ENCODE measurements at places on chromosomes 3 and 15.

- DNase-seq, result no peak
Observed at GRCh38 chr3:9255976-9256375, 6.5 kb upstream of the SRGAP3 start.

DNA sequence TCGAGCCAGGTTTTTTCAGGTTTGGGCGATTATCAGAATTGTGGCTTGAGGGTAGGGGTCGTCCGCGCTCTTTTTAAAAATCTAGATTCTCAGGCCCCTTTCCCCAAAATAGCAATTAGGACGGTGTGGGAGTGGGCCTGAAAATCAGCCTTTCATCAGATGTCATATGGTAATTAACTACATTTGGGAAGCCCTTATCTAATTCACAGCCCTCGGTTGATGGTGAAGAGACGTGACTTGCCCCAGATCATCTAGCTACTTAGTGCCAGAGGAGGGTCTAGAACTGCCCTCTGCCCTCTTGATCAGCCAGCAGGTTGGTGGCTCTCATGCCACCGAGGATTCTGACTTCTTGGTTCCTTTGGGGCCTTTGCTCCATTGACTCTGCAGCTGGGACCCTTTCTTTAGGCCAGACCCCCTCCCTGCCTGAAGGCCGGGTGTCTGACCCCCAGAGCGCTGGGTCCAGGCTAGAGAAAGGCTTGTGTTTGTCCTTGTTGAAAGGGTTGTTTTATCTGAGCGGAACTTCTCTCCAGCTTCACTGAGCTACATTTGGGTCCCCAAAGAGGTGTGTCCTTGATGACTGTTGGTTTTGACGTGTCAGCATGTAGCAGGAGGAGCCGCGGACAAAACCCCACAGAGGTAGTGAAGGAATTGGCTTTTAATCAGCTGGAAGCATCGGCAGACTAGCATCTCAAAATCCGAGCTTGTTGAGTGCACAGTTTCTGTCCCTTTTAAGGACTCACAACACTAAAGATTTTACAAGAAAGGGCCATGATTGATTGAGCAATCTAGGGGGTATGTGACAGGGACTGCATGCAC, 857 bp downstream of the AEN start:
- DNase-seq, result peak; percentile 52

DNA sequence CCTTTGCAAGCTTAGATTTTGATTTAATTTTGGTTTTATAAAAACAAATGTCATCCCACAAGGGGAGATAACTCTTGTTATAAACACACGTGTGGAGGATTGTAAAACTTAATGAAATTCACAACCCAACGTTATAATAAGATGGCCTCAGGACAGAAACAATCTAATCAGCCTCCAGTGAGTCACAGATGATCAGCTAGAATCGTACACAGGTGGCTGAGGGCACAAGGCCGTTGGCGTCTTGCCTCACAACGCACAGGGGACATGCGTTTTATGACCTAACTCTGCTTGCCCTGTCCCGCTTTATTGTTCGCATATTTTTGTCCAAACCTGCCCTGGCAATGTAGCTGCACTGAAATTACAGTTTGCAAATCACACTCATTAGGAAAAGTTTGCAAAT, 121.9 kb upstream of the PDZRN3 start:
- no peak for DNase-seq

DNA sequence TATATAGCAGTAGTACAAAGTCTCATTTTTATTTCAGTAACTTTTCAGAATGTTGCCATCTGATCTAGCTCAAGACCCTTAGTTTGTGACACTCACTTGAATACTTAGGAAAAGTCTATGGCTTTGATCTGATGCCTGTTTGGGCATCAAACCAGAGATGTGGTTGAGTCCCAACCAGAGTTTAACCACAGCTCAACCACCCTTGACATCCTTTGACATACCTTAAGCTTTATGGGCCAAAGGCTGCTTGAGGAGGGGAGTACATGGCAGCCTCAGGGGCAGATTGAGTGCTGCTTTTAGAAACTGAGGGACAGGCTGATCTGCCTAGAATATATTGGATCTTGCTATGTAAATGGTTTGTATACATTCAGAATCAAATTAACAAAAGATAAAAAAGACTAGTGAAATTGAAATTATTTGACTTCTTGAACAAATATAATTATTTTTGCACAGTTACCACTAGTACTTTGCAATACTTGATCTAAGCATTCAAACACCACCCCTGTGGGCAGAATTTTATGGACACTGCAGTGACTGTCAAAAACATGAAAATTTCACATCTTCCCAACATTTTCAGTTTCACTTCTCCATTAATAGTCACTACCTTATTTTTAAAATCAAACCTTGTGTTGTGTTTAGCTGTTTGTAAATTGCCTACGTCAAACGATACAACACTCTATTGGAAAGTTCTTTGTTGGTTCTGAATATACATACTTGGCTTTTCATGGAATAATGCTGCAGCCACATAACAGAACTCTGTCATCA, 199.8 kb downstream of the UBE2E2 start:
- no peak for DNase-seq

- no peak for DNase-seq
Observed at GRCh38 chr15:66390678-66391077, 4.0 kb downstream of the MAP2K1 start.

DNA sequence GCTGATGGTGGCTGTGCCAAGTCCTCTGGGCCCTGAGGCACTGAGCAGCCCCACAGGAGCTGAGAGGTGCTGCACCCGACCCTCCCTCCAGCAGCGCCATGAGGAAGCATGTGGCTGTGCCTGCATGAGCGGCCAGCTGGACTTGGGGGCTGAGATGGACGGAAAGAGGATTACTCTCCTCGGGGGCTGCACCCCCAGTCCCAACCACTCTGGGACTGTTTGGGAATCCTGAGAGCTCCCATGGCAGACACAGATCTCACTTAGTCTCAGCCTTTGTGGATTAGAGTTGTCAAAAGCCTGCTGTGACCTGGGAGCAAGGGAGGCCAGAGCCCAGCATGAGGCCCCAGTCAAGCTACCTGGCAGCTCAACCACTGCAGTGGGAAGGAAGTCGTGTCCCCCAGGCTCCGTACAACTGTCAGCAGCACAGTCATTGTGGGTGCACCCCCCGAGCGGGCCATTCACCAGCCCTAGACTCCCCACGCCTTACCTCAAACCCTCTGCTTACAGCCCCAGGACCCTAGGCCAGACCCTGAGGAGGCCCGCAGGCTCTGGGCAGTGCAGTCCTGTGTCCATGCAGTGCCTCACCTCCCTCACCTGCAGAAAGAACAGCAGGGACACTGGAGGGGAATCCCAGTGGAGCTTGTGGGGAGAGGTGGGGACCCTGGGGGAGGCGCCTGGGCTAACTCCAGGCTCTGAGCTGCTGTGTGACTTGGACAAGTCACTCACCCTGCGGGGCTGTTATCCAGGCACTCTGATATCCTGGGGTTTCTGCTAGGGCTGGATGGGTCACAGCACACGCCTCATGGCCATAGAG, 17.1 kb downstream of the PRR23E start:
- no peak for DNase-seq

- no peak for DNase-seq
Observed at GRCh38 chr3:35389907-35390306, 249.4 kb upstream of the ARPP21 start.

DNA sequence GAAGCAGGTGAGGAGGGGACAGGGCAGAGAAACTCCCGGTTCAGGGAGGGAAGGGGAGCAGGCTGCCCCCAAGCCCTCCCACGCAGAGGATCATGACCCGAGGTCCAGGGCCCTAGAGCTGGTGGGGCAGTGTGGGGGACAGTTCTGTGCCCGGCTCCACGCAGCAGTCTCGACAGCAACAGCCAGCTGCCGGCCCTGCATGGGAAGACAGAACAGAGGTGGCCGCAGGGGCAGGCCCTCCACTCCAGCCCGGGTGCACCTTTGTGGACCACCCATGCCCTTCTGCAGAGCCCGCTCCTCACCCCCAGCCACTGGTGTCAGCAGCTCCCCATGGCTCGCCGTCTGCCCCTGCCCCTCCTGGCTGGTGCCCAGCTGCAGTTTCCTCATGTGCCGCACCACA, 7.7 kb downstream of the OGG1 start:
- DNase-seq, result no peak

- DNase-seq, result no peak
Observed at GRCh38 chr15:43525131-43525530, 7.7 kb downstream of the MAP1A start.

- DNase-seq, result no peak
Observed at GRCh38 chr15:56991017-56991416, 72.6 kb downstream of the TCF12 start.

DNA sequence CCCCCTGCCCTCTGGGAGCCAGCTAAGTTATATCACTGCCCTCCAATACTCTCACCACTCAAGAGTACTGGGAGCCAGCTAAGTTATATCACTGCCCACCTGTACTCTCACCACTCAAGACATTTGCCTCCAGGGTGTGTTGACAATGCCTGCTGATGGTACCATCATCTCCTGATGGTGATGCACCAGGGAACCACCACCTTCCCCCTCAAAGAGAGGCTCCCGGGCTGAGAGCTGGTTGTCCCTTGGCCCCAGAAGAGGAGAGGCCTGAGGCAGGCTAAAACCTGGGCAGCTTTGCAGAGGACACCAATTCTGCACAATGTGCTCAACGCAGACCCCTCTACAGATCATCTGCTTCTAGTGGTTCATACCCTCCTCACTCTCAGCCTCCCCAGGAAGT, 7.5 kb upstream of the HAPLN3 start:
- no peak for DNase-seq

- no peak for DNase-seq
Observed at GRCh38 chr3:89300526-89300925, 193.1 kb downstream of the EPHA3 start.

DNA sequence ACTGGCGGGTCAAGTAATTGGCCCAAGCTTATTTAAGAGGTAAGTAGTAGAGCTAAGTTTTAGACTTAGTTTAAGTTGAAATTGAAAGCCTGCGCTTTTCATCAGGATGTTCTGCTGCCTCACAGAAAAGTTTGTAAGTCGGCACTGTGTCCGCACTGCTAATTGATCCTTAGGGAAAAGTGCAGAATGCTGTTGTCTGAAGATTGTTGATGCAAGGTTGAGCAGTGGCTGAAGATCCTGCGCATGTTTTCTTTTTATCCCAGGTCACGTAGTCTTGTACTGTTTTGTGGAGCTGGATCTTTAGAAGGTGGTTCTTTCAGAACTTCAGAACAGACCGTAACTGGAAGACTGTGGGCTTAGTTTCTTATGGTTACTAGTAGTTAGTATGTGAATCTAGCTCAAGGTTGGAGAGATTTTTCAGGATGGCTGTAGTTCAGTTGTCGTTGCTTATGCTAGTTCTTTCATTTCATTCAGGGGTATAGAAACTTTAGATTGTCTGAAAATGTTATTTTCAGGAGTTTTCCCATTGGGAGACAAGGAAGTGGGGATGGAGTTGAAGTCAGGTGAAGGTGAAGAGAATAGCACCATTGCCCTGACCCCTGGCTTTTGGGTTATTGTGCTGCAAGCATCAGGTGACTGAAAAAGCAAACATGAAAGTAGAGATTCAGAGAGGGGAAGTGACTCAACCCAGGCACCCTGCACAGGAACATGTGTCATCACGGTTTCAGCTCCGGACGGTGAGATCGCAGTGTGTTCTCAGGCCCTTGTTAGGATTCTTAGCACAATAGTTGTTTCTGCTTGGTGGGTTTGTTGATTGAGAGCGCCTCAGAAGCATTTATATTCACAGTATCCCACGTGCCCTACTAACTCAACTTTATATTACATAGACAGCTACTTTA, 32.8 kb downstream of the AKAP13 start:
- peak; percentile 72 for DNase-seq

DNA sequence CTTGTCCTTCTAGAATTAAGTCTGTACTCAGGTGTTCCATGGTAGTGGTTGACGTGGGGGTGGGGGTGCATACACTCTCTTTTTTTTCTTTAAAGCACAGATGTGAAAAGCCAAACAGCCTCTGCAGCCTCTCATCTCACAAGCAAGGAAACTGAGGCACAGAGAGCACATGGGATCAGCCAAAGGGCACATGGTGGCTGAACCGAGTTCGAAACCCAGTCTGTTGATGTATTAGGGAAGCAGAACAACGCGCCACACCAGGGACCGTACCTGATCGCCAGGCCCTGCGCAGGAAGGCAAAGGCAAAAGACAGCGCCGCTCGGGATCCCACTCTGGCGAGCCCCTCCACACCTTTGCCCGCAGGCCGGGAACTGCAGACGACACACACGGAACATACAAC, 47.3 kb downstream of the HERC2 start:
- no peak for DNase-seq

GRCh38 chr3:189322339-189322738, 150.6 kb downstream of the TPRG1 start:
- DNase-seq, result no peak

- DNase-seq, result no peak
Observed at GRCh38 chr3:15355086-15355485, 22.7 kb upstream of the SH3BP5 start.

- no peak for DNase-seq
Observed at GRCh38 chr3:118332699-118333098, 701.9 kb downstream of the IGSF11 start.

DNA sequence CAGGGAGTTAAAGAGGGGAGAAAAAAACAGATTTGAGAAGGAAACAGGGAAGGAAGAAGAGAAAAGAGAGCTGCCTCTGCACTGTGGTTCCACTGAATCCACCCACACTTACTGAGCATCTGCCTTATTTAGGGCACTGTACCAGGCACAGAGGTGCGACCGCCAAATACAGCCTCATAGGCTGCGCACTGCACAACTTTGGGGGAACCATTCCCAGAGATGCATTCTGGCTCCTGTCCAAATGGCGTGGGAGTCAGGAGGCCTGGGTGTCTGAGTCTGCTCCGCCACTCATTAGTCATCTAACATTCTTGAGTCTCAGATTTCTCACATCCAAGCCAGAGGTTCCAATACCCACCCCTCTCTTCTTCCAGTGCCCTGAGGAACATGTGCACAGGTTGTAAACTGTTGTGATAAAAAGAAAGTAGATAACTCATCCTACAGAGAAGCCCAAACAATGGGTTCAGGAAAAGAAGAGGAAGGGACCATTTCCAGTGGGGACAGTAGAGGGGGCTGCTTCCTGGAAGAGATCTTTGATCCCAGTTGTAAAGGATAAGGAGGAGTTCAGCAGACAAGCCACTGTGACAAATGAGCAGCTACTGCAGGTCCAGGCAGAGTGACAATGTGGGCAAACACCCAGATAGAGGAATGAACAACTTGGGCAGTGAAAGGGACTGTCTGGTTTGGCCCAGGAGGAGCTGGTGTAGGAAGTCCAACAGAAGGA, 254.6 kb downstream of the UACA start:
- peak; percentile 29 for DNase-seq
